ENCODE measurements at places on chromosomes 6 and 20.

DNA sequence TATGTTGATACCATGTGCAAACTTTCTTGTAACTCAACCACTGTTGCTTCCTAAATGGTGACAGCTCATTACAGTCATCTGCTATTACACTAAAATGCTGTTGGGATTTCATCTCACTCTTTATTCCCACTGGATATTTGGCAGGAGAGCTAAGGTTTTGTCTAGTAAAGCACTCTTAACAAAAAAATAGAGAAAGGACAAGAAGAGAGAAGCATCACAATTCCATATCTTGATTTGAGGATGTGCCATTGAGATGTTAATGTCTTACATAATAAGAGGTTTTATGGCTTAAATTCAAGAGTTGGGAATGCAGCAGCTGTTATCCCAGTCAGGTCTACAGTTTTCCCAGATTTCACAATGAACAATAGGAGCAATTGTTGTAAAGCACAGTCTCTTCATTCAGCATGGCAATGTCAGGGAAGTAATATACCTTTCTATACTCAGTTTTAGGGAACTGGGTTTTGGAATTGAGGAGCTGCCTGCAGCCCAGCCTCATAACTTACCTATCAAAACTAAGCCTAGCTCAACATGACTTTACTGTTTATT lies 134.9 kb downstream of the ISM1 start:
- no peak for DNase-seq

GRCh38 chr6:11592294-11592906 lies 54.9 kb downstream of the TMEM170B start:
- DNase-seq: no peak

- DNase-seq: no peak
These were observed 117.4 kb downstream of the ZFAND3 start for GRCh38 chr6:37936906-37937305.

DNA sequence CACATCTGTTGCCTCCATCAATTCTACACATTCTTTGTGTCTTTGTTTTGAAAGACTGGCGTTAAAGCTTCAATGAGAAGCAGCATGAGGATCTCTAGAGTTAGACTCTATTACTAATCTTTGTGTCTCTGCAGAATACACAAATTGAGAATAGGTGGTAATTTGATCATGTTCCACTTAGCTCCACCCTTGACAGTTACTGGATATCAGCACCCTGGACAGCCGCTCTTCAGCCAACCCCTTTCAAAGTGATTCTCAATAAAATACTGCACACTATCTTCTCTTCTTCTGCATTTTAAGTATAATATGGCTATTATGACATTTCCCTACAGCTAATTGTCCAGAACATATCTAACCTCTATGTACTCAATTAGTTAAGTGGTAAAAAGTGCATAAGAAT lies 54.3 kb upstream of the CNR1 start:
- no peak for DNase-seq

GRCh38 chr6:138289739-138290138 lies 71.4 kb upstream of the PBOV1 start:
- DNase-seq: no peak

DNA sequence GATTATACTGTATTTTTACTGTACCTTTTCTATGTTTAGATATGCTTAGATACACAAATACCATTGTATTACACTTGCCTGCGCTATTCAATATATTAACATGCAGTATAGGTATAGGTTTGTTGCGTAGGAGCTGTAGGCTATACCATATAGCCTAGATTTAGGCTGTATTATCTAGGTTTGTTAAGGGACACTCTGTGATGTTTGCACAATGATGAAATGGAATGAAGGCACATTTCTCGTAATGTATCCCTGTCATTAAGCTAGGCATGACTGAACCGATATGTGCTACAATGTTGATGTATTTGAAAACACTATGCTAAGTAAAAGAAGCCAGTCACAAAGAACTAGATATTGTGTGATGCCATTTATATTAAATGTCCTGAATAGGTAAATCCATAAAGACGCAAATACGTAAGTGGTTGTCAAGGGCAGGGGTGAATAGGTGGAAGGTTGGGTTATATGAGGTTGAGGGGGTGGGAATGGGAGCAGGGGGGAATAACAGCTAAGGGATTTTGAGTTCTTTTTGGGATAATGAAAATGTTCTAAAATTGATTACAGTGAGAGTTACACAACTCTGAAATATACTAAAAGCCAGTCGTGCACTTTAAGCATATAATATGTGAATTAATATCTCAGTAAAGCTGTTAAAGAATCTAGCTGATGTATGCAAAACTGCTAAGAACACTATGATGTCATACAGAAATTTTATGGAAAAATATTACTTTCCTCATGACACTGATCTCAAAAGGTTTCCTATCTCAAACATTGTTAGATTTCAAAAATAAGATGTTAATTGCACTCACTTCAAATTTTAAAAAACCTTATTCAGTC lies 97.4 kb downstream of the NCOA3 start:
- no peak for DNase-seq

DNA sequence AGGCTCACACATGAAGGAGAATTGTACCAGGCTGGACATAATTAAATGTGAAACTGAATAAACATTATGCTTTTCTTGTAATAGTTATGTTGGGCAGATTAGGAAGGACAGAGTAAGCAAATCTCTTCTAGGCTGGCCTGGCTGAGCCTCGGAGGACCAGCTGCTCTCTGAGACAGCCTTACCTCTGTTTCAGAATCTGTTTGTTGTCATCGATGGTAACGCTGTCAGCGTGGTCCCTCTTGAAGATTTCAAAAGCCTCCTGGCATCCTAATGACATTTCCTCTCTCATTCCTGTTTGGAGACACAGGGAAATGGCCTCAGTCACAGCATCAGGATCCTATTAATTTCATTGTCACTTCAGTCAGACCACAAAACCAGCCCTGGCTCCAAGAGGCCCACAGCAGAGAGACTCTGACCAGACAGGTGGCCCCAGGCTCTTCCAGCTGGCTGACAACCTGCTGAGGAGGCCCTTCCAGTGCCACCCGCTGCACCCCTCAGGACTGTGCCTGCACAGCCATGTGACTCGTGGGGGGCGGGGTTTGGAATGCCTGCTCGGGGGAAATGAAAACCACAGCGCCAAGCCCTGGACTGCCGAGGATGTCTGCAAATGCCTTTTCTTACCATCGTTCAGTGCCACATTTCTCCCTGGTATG lies 108.5 kb upstream of the KCNK16 start:
- no peak for DNase-seq

- no peak for DNase-seq
These were observed 99.1 kb downstream of the HIVEP2 start for GRCh38 chr6:142845624-142846458.

- DNase-seq: no peak
These were observed 147.5 kb downstream of the PHF3 start for GRCh38 chr6:63783096-63783495.

GRCh38 chr6:138115201-138115600 lies 8.0 kb upstream of the PERP start:
- no peak for DNase-seq

DNA sequence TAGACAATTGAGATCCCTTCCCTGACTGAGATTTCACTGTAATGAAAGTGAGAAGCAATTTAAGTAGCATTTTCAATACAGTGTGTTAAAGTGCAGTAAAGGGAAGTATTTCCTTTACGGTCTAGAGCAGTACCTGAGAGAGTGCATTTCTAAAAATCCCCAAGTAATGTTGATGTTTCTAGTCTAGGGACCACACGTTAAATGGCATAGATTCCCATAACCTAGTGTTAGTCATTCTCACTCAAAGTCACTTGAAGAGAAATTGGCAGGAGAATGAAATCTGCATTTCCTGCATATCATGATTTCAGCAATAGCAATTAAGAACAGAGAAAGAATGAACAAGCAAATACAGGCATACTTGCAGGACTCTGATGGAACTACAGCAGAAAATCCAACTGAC lies 67.9 kb downstream of the CGA start:
- DNase-seq: no peak

DNA sequence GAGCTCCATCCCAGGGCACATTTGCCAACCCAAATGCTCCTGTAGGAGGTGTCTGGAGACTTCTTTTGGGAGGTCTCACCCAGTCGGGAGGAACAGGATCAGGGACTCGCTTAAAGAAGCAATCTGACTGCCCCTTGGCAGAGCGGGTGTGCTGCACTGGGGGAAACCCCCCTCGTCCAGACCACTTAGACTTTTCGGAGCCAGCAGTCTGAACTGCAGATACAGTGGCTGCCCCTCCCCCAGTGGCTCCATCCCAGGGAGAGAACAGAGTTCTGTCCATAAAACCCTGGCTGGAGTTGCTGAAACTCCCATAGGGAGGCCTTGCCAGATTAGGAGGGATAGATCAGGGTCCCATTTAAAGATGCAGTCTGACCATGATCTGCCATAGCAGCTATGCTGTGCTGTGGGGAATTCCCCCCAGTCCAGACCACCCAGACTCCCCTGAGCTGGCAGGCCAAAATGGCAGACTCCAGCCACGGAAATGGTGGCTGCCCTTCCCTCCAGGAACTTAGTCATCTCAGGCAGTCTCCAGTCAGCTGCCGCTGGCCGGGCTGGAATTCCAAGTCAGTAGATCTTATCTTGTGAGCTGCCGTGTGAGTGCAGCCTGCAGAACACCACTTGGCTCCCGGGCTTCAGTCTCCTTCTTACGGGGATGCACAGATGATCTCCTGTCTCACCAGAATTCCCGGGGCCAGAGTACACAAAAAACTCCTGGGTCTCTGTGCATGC lies 278.1 kb upstream of the SASH1 start:
- DNase-seq: no peak

DNA sequence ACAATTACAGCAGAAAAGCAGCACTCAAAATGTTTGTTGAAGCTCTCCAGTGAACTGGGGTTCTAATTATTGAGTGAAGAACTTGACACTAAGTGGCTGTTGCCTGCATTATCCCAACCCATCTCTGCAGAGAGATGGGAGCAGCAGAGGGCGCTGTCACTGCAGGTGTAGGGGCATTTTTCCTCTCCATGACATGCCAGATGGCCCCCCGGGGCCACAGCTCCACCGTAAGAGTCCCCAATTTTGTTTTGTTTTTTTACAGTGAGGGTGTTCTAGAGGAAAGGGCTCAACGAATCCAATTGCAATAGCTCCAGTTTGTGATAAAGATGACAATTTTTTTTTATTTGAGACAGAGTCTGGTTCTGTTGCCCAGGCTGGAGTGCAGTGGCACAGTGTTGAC lies 1.9 kb upstream of the FUCA2 start:
- no peak for DNase-seq

DNA sequence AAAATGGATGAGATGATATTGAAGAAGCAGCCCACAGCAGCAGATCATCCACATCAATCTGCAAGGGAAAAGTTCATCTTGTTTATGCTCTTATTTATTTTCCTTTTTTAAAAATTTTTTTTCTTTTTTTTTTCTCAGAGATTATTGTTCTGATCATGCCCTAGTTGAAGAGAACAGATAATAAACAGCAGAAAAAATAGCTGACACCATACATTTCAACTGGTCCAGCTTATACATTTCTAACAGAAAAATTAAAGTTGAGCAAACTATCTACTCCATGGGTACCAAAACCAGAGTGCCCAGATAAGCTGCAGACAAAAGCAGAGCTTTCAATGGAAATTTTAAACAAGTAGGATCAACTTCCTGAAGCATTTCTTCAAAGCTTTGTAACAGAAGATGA lies 9.3 kb downstream of the KIAA0319 start:
- no peak for DNase-seq

DNA sequence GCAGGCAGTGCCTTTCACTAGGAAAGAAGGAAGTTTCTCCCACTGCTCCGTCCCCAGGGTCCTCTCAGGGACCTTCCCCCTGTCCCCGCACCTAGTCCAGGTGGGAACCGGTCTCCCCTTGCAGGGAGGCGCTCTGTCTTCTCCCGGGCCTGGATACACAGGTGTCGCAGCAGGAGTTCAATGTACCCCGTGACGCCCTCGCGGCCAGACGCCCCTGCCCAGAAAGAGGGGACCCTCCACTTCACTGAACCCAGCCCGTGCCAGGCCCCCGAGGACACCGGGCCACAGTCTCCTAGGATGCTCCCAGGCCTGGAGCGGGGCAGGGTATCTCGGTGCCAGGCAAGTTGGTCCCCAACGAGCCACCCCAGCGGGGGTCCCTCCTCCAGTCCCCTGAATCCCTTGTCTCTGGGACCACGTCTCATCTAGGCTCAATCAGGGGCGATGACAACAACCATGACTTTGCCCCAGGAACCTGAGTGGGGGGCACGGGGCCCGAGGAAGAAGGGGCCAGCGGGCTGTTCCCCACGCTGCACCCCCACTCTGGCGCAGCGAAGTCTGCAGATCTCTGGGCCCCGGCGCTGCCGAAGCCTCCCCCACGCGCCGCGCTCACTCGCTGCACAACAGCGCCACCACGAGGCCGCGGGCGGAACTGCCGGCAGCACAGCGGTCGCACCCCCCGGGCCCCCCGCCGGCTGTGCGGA lies 103.0 kb downstream of the EDN3 start:
- peak; percentile 60 for DNase-seq

GRCh38 chr6:75759207-75759606 lies 10.2 kb downstream of the MYO6 start:
- no peak for DNase-seq

GRCh38 chr6:26030716-26031115 lies 56.5 kb upstream of the HFE start:
- DNase-seq: no peak

- DNase-seq: no peak
These were observed 130.4 kb downstream of the GJA10 start for GRCh38 chr6:90024633-90025032.

DNA sequence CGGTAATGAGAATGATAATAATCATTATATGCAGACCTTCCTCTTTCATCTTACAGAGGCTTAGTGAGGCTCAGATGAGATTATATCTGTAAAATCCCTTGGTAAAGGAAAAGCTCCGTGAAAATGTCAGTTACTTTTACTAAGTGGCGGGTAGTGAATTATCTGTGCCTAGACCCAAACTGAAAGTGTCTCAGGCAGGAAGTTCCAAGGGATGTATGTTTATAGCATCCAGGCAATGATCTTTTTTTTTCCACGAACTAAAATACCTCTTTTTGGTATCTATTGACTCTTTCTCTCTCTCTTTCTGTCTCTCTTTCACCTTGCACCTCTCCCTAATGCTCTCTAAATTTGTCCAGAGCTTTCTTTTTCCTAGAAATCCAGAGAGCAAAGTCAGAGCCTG lies 5.0 kb downstream of the TCF21 start:
- DNase-seq: no peak

DNA sequence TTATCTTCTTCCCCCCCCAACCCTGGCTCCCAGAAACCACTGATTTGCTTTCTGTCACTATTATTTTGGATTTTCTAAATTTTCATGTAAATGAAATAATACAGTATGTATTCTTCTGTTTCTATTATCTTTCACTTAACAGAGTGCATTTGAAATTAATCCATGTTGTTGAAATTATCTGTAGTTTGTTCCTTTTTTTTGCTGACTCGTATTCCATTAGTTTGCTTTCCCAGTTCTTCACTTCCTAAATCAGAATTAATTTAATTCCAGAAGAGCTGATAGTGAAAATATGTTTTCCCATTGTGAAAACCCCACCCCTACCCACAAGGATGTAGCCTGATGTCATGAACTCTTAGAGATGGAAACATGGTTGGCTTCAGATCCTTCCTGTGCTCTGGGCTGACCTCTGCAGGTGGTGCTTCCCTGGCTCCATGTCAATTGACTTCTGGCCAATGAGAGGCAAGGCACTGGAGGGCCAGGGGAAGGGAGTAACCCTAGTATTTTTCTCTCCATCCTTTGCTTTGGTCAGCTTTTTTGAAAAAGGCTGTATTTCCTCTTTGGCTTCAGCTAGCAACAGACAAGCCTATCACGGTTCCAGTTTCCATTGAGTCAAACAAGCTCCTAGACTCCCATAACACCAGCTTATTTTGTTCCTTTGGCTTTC lies 244.4 kb upstream of the HSF2 start:
- no peak for DNase-seq

- no peak for DNase-seq
These were observed 164.8 kb upstream of the BMP5 start for GRCh38 chr6:56040223-56040622.

All from D721Med (cell line).